ENCODE measurements at places on chromosomes 6 and 20.
A peak's percentile ranks its signal among the peaks of the same experiment; 100 is the strongest.

- DNase-seq: no peak
Measured at GRCh38 chr6:109701774-109702173, 10.7 kb downstream of the FIG4 start.

- DNase-seq: no peak
Measured at GRCh38 chr6:169008641-169009257, 244.9 kb downstream of the THBS2 start.

GRCh38 chr20:50371878-50372769 lies 138.1 kb upstream of the PTPN1 start:
- DNase-seq: no peak

DNA sequence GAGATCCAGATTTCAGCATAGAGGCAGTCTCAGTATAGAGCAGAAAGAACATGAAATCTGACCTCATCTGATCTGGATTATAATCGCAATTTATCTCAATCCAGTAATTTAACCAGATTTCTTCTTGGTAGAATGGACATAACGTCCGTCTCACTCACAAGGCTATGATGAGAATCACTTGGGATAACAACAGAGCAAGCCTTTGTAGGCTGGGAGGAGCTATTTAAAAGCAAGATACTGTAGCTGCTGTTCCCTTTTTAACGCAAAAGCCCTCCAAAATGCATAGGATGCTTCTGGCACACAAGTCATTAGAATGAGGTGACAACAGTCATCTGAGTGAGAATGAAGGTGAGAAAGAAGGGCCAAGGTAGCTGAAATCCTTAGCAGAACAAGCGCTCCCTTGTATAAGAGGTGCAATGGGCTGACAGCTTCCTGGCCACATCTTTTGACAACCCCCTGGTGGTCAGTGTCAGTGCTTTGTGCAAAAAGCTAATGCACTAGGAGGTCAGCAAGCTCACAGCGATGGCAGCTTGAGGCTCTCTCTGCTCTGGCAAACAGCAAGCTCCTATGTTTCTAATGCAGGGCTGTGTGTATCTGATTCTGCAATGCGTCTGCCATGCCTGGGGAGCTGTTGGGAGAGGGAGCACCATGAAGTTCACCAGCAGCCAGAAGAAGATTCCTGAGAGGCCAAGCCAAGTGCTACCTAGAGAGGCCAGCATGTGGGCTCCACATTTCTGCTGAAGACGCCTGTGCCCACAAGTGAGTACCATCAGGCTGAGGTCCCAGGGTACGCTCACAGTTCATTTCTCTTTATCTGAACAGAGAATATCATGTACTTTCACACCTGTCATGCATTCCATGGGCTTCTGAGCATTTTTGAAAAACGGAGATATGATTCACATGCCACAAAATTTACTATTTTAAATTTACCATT lies 16.2 kb downstream of the METTL24 start:
- peak; percentile 70 for DNase-seq

- DNase-seq: no peak
Measured at GRCh38 chr6:14108571-14109410, 8.8 kb upstream of the CD83 start.

Measured in HEK293T (cell line).